ENCODE measurements at places on chromosomes 7 and 10. TPM values are rescaled to one million over a fixed set of nuclear protein-coding genes. Genes with fewer than 3 reads are reported as not detected.

Gene PYROXD2
- 15.0 TPM for total RNA-seq

Gene EGR2
- total RNA-seq, result 4.6 TPM

Gene HECW1
- total RNA-seq, result 1.4 TPM

Gene TMEM273
- total RNA-seq, result 1.1 TPM

Gene C10orf95
- total RNA-seq, result 3.7 TPM

Gene PITRM1
- 103 TPM for total RNA-seq

Gene TMEM176B
- 14.5 TPM for total RNA-seq

Gene PRXL2A
- 86.0 TPM for total RNA-seq

Gene GPR141
- total RNA-seq, result 0.36 TPM

Gene HPSE2
- 2.4 TPM for total RNA-seq

Gene HYAL4
- total RNA-seq, result 1.6 TPM

Gene OPN1SW
- not detected for total RNA-seq

Gene C7orf57
- not detected for total RNA-seq

Gene ITPRID1
- total RNA-seq, result 0.17 TPM

Gene TET1
- total RNA-seq, result 5.1 TPM

Gene LRRC18
- total RNA-seq, result 2.6 TPM

Gene AKR1C4
- total RNA-seq, result not detected

Gene TFR2
- 0.59 TPM for total RNA-seq

Gene ZNF804B
- not detected for total RNA-seq

Gene EN2
- total RNA-seq, result 0.45 TPM

Gene SORBS1
- total RNA-seq, result 84.6 TPM

Gene ANLN
- total RNA-seq, result 9.9 TPM

Gene MYL10
- total RNA-seq, result not detected

Gene TRIL
- total RNA-seq, result 3.5 TPM

Gene UBTD1
- 10.0 TPM for total RNA-seq

Gene FGFR2
- 49.7 TPM for total RNA-seq

Gene LBX1
- total RNA-seq, result not detected

Gene H2BK1
- total RNA-seq, result not detected

Gene CYP26C1
- 0.09 TPM for total RNA-seq

Gene OR6V1
- not detected for total RNA-seq

Gene KIAA1549
- total RNA-seq, result 8.8 TPM

Gene MYO1G
- 1.9 TPM for total RNA-seq

Gene CTAGE15
- total RNA-seq, result 1.6 TPM

Gene TUBAL3
- total RNA-seq, result 1.1 TPM

Gene CDHR3
- 3.9 TPM for total RNA-seq

Gene VWA2
- 24.2 TPM for total RNA-seq

Gene PKD2L1
- 0.34 TPM for total RNA-seq

Gene CALML3
- total RNA-seq, result 1.6 TPM

Gene CPVL
- total RNA-seq, result 4.7 TPM

Gene MPP7
- total RNA-seq, result 16.1 TPM

Gene CWF19L1
- total RNA-seq, result 19.7 TPM

Gene NXPH1
- not detected for total RNA-seq

Gene NUTM2E
- total RNA-seq, result not detected

Gene LRIT1
- total RNA-seq, result 1.1 TPM

Gene FHIP2A
- 22.1 TPM for total RNA-seq

Gene GLUD1
- 154 TPM for total RNA-seq

Gene ZSWIM8
- total RNA-seq, result 246 TPM

Gene TEX47
- total RNA-seq, result 1.8 TPM

Gene FRAT2
- total RNA-seq, result 45.3 TPM

Gene LIPM
- not detected for total RNA-seq

Gene CLCN1
- not detected for total RNA-seq

Gene SUGCT
- total RNA-seq, result 2.2 TPM

Gene CYP3A4
- not detected for total RNA-seq

Gene ENKUR
- 0.62 TPM for total RNA-seq

Gene COL13A1
- total RNA-seq, result 3.0 TPM

Gene RADIL
- total RNA-seq, result 1.8 TPM
